Activated naive CD4-positive, alpha-beta T cell treated with anti-CD3 and anti-CD28 coated beads, Interleukin-2, amount 10 ng/mL, durations not matched to agents 5 hours and 36 hours (primary cell): ENCODE measurements at places on chromosomes 12 and 14. TPM values are rescaled to one million over a fixed set of nuclear protein-coding genes. Genes with fewer than 3 reads are reported as not detected.

Gene ADAM20
- total RNA-seq: 0.22 TPM

Gene PRIMA1
- total RNA-seq: not detected

Gene FGF23
- not detected for total RNA-seq

Gene NELL2
- total RNA-seq: 81.6 TPM

Gene TSPAN9
- total RNA-seq: 0.07 TPM

Gene NRL
- total RNA-seq: 3.1 TPM

Gene ACSS3
- total RNA-seq: not detected

Gene TAS2R46
- total RNA-seq: 1.2 TPM

Gene DEGS2
- 0.58 TPM for total RNA-seq

Gene OASL
- total RNA-seq: 7.3 TPM

Gene POTEG
- not detected for total RNA-seq

Gene C12orf60
- total RNA-seq: 0.66 TPM

Gene TBX5
- not detected for total RNA-seq

Gene VRK1
- 51.7 TPM for total RNA-seq

Gene CSRNP2
- total RNA-seq: 13.7 TPM

Gene PLXNC1
- 41.9 TPM for total RNA-seq

Gene RPS6KL1
- 7.6 TPM for total RNA-seq

Gene STK38L
- 16.0 TPM for total RNA-seq

Gene SMCO3
- not detected for total RNA-seq

Gene RIPK3
- 36.5 TPM for total RNA-seq

Gene TAS2R42
- total RNA-seq: not detected

Gene OTOGL
- total RNA-seq: not detected

Gene ADAMTS20
- total RNA-seq: not detected

Gene KLHDC2
- total RNA-seq: 42.5 TPM

Gene FAM90A1
- total RNA-seq: 0.19 TPM

Gene MGP
- not detected for total RNA-seq

Gene ALX1
- total RNA-seq: not detected

Gene INHBC
- total RNA-seq: not detected

Gene KRT85
- not detected for total RNA-seq

Gene JAG2
- total RNA-seq: 6.2 TPM

Gene ASIC1
- total RNA-seq: 4.1 TPM

Gene CYP46A1
- total RNA-seq: 0.20 TPM

Gene KRT82
- not detected for total RNA-seq

Gene SYNDIG1L
- total RNA-seq: not detected

Gene RASSF9
- total RNA-seq: not detected

Gene MGST1
- total RNA-seq: not detected

Gene CLEC6A
- 0.17 TPM for total RNA-seq

Gene PKP2
- not detected for total RNA-seq

Gene ZFHX2
- 0.93 TPM for total RNA-seq

Gene BMP4
- not detected for total RNA-seq

Gene TMEM229B
- total RNA-seq: 12.2 TPM

Gene CELA1
- 0.23 TPM for total RNA-seq

Gene SYNE3
- total RNA-seq: 109 TPM

Gene LTBP2
- 0.10 TPM for total RNA-seq

Gene EPYC
- not detected for total RNA-seq

Gene NANOG
- not detected for total RNA-seq

Gene WNT5B
- not detected for total RNA-seq

Gene PRR4
- total RNA-seq: 1.5 TPM

Gene TAS2R50
- 1.2 TPM for total RNA-seq
